ENCODE measurements at places on chromosomes 5 and 9.

GRCh38 chr5:53076014-53076583 lies 33.5 kb downstream of the MOCS2 start:
- H3K27me3 ChIP-seq = no peaks in the 10 kb centered on the region
- H3K4me1 ChIP-seq = no peaks in the 10 kb centered on the region
- H3K4me3 ChIP-seq = no peak overlapping the region

DNA sequence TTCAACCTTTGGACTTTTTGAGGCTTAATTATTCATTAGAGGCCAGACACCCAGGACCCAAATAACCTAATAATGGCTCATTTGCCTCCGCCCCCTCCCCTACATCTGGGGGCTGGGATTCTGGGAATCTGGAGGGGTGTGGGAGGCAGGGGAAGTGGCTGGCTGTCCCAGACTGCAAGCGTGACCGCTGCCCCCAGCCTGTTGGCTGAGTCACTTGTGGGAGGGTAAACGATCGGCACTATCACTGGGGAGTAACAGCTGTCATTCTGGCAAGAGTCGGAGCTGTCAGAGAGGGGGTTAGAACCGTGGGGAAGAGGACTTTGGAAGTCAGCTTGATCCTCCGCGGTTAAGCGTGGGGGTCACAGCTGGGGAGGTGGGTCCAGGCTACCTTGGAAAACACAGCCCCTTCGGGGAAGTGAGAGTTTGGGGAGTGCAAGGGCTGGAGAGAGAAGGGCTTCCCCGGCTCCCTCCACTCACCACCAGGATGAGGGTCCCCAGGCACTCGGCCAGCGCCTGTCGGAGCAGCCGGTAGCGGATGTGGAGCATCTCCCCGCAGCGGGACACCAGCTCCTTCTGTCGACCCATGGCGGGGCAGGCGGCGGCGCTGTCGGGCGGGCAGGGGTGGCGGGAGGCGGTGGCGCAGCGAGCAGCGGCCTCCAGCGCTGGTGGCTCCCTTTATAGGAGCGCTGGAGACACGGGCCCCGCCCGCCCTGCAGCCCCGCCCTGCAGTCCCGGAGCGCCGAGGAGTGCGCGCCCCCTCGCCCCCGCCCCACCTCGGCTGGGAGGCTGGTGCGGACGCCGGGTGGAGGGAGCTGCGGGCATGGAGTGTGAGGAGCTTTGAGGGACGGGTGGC lies at the start of gene AQP3:
AQP3 (minus strand) TSS at position 648 of the 853 bp plus-strand sequence; CDS start at position 585, 63 bp downstream.
- H3K36me3 ChIP-seq = no peaks in the 10 kb centered on the region
- peak within 1 kb of the TSS; percentile 68 for H3K4me3 ChIP-seq
- peak; percentile 91 for DNase-seq
- H3K27ac ChIP-seq = peak within 1 kb of the TSS; percentile 89

- no peak overlapping the region for H3K4me3 ChIP-seq
- no peak overlapping the region for H3K27ac ChIP-seq
- no peaks in the 10 kb centered on the region for H3K27me3 ChIP-seq
- DNase-seq = no peak
- H3K36me3 ChIP-seq = no peaks in the 10 kb centered on the region
These were observed 489.3 kb downstream of the ANXA1 start for GRCh38 chr9:73640971-73641370.

GRCh38 chr5:102818934-102819333 lies 63.8 kb downstream of the PAM start:
- H3K4me3 ChIP-seq = no peak overlapping the region
- H3K36me3 ChIP-seq = no peaks in the 10 kb centered on the region
- H3K27me3 ChIP-seq = no peaks in the 10 kb centered on the region
- no peak for DNase-seq

GRCh38 chr5:168120401-168121137 lies 170.9 kb upstream of the WWC1 start:
- no peak overlapping the region for H3K4me3 ChIP-seq
- H3K27ac ChIP-seq = no peak overlapping the region
- no peaks in the 10 kb centered on the region for H3K36me3 ChIP-seq

Measured in right lobe of liver (tissue), 6 donors.